ENCODE measurements at places on chromosomes 3 and 15.

DNA sequence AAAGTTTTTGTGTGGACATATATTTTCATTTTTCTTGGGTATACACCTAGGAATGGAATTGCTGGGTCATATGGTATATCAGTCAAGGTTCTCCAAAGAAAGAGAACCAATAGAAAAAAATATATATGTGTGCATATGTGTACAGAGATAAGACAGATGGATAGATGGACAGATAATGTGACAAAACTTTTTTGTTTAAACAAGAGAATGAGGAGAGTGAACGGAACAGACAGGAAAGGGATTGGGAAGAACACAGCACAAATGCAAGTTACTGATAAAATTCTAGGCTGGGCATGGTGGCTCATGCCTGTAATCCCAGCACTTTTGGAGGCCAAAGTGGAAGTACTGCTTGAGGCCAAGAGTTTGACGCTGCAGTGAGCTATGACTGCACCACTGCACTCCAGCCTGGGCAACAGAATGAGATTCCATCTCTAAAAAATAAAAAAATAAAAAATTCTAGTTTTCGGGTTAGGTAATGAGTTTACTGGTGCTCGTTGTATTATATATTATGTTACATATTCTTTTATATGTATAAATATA is 50.0 kb downstream of the HSPBAP1 start:
- no peak for DNase-seq

DNA sequence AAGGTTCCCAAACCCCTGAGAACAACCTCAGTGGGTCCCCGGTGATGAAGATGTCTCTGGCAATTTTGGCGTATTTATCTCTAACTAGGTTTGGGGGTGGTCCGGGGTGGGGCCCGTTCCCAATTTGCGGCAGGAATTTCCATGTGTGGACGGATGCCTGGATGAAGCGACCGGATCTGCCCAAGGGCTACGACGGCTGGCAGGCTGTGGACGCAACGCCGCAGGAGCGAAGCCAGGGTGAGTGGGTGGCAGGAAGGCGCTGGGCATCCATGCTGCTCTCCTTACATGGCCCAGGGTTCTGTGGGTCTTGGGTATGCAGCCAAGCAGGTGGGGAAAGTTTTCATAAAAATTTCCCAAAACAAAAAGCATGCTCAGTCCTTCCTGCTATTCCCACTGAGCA is 29.3 kb downstream of the TGM4 start:
- DNase-seq: no peak

- peak; percentile 85 for DNase-seq
These were observed 113.9 kb downstream of the OXNAD1 start for GRCh38 chr3:16378920-16379319.

DNA sequence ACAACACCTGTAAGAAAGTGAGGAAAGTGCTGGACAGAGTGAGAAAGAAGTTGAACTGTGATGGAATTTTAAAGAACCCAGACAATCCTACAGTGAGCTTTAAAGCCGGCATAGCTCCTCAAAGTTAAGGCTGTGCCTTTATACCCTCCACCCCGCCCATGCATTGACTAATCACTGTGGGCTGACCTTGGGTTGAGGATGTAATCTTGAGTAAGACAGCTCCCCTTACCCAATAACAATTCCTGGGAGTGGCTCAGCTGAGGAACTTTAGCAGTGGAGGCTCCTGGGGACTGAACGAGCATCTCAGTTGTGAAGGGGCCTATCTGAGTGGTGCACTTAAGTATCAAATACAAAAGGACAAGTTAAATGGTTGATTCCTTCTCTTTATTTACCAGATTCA is 35.7 kb upstream of the ZNF770 start:
- peak; percentile 79 for DNase-seq

DNA sequence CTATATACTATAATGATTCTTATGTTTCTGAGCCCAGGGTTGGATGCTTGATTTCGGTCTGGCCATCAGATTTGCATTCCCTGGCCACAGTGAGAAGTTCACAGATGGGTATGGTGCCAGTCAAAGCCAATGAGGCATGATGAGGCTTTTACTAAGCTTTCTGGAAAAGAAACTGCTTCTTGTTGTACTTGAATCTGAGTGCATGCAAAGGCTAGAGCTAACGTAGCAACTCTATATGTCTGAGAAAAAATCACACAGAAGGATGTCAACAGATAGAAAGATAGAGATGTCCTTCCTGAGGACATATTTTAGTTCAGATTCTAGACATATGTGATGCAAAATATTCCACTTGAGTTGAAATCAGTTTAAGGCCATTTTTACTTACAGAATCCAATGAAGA is 608.1 kb downstream of the ROBO1 start:
- DNase-seq: no peak

DNA sequence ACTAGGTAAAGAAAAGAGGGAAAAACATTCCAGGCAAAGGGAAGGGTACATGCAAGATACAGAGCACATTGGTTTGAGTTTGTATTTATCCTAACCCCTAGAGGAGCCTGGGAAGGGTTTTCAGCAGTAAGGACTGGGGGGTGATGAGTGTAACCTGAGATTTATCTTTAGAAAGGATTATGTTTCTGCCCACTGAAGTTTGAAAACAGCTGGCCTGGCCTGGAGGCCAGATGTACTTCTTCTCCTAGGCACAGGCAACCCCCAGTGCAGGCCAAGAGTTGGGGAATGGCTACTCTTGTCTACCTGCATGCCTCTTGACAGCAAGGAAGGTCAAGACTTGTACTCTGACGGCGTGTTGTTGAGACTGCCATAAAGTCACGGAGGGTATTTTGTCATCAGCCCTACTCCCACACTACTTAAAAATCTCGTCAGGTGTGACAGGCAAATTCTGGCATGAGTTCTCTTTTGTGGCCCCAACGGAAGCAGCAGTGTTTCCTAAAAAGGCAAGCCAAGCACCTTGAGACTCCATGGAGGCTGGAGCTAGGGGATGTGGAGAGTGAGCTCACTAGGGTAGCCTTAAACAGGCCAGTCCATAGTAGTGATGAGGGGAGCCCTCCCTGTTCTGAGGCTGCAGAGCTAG is 241.5 kb upstream of the WNT5A start:
- DNase-seq: no peak

GRCh38 chr3:129485721-129486663 is 42.4 kb upstream of the RHO start:
- DNase-seq: peak; percentile 92

DNA sequence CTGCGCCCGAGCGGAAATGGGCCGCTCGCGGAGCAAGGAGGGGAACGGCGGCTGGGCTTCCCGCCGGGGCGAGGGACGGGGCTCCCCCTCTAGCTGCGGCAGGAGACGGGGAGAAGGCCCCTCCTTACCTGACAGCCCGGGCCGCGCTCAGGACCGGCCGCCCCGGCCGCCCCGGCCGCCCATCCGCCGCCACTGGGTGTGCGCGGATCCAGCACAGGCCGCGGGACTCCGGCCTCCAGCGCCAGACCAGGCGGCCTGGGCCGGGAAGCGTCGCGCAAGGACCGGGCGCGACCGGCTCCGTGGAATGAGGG is 296 bp downstream of the TPRA1 start:
- DNase-seq: no peak

DNA sequence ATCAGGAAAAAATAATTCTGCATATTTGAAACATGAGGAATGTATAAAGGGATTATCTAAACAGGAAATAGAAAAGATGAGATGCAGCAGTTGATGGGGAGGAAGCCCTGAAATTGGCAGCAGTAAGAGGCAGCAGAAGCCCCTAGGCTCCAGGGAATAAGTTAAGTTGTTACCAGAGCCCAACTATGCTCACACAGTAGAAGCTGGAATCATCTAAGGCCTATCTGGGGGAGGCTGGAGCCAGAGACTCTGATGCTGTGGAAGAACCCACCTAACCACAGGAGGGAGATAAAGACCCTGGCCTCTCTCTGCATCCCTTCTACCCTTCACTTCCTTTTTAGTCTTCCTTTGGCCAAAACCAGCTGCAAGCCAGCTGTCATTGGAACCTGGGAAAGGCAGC is 519.7 kb downstream of the DIPK2A start:
- no peak for DNase-seq

- DNase-seq: no peak
These were observed 113.4 kb upstream of the MRPS22 start for GRCh38 chr3:139230391-139230790.

DNA sequence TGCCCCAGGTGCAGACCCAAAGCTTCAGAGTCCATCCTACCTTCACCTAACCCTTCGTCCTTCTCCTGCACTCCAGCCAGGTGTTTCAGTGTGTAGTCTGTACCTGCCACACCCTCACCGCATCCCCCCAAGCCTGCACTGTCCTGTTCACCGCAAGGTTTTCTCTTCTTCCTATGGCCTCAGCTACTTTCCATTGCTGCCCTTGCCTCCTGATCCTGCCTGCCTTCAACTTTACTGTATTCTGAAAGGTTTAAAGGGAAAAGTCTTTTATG is 9.3 kb downstream of the GPR160 start:
- no peak for DNase-seq

DNA sequence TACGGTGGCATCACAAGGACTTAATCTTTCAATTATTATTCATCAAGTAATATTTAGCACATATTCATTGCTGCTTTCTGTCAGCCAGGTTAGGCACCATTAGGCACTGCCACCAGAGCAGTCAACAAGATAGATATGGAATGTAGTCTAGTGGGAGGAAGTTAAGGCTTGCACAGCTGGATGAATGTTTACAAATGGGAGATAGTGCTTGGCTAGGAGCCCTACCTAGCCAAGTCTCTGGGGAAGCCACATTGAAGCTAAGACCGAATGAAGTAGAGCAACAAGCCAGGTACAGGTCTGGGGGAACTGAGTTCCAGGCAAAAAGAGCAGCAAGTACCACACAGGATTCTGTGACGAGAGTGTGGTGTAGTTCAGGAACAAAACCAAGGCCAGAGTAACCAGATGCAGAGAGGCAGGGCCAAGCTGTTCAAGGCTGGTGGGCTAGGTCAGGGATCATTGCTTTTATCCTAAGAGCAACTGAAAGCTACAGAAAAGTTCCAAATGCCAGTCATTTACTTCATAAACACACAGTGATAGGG is 33.4 kb upstream of the SCAANT1 start:
- no peak for DNase-seq

- no peak for DNase-seq
These were observed 30.8 kb downstream of the LIPC start for GRCh38 chr15:58462547-58462946.

DNA sequence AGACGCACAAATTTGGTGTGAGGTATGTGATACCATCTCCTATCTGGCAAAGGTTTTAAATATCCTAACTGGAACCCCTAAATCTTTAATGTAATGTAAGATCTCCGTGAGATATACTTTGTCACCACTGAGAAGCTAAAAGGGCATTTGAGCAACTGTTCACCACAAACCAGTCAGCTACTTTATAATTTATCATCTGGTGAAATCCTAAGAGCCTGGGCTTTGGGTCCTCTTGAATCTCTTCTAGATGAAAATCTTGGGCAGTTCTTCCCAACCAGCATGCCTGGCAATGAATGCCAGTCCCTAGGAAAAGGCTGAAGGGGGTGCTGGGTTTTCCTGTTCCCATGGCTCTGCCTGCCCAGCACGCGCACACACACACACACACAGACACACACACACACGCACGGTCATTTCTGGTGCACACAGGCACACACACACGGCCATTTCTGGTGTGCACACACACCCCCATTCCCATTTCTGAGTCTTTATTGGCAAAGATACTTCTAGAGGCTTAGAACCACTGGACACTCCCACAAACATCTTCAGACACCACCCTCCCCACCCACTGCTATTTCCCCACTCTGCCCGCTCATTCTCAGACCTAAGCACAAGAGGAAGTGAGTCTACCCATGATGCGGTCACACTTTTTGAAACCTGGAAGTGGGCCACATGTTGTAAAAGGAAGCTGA is 72.6 kb downstream of the MYO1E start:
- peak; percentile 99 for DNase-seq

DNA sequence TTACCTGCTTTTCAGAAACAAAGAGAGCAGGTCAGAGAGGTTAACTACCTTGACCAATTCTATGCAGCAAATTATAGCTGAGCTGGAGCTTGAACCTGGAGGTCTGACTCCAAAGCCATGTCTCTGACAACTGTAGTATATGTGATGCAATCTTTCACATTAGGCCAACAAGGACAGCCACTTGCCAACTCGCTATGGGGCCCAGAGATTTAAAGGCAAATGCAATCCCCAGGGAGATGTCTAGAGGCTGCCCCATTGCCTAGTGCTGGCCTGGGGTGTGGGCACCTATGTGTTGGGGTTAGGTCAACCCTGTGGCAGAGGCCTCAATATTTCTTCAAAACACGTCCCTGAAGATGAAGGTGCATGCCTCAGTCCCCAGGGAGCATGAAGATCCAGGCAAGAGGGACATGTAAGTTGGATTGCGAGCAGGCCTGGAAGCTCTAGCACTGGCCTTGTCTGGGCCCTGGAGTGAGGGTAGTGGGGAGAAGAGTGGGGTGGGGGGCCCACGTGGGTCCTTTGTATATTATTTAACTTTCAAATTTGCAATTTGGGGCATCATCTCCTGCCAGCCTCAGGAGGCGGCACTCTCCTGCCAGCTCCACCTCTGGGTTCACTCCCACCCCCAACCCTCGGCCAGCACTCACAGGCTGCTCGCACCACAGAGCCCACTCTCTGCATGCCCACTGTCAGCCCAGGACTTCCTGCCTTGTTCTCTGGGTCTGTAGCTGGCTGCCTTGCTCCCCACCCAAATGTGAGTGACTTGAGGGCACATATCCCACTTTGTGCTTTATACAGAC is 64.3 kb downstream of the SLC12A8 start:
- no peak for DNase-seq

- DNase-seq: no peak
These were observed 411.0 kb upstream of the ATP11B start for GRCh38 chr3:182382112-182382857.

DNA sequence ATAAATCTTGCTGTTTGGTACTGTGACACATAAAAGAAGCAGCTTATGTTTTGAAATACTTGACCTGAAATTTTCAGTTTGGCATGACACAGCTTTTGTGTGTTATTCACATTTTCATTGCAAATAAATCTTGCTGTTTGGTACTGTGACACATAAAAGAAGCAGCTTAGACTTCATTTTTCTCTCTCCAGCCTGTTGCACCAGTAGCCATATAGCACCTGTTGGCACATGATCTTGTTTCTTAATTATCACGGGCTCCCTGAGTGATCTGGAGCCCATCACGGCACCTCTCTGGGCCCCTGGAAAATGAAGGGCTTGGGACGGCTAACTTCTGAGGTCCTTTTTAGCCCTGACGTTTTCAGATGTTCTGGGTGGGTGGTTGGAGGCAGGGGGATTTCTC is 77.4 kb upstream of the SLCO3A1 start:
- DNase-seq: no peak

- no peak for DNase-seq
These were observed 645.6 kb upstream of the CBLB start for GRCh38 chr3:106514431-106514830.

DNA sequence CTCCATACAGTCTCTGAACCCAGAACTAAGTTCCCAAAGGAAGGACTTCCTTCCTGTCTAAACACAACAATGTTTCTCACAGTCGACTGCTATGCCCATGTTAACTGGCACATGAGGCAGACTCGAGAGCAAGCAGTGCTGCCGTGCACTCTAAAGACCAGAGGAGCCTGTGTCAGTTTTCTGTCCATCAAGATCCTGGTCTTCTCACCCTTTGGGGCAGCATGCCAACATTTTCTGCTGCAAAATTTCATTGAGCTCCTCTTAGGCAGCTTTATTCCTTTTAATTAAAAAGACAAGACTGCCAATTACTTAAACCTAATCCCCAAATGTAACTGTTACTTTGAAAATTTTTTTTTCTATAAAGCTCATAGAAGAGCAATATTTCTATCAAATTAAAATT is 205.1 kb downstream of the GAP43 start:
- DNase-seq: no peak
